ENCODE measurements at places on chromosomes 6 and 20.

- DNase-seq = no peak
These were observed 1.4 kb upstream of the LEMD2 start for GRCh38 chr6:33790379-33790778.

- DNase-seq = no peak
These were observed 10.1 kb upstream of the LRFN2 start for GRCh38 chr6:40597301-40597700.

- no peak for DNase-seq
These were observed 8.0 kb downstream of the MTG2 start for GRCh38 chr20:62190639-62191411.

DNA sequence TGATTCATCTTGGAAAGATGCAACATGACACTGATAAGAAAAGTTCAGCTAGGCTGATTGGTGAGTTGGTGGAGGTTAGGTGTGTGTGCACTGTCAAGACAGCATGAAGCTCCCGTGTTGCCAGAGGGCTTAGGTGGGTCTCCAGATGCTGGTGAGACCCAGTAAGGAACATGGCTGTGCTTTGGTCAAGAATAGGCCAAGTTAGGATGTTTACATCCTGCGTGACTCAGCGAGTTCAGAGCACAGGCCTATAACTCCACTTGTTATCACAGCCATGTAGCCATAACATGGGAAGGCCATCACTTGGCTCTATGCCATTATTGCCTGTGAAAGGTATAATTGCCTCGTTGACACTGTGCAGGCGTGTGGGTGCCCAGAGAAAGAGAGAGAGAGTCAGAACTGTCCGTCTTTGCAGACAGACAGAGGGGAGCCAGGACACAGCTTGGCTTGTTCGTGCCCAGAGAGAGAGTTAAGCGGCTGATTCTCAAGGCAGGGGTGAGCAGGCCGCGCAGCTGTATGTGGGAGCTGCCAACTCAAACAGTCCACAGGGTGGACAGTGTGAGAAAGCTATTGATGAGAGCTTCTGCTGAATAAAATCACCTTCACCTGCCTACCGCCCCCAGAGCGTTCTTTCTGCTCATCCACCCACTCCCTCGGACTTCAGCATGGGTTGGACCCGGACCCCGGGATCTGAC lies 43.5 kb downstream of the OR2B6 start:
- DNase-seq = no peak

- no peak for DNase-seq
These were observed 40.2 kb upstream of the CRISP1 start for GRCh38 chr6:49906526-49906925.

- no peak for DNase-seq
These were observed 7.9 kb upstream of the EEF1E1 start for GRCh38 chr6:8110117-8110721.

- DNase-seq = no peak
These were observed 1.3 kb downstream of the PTK7 start for GRCh38 chr6:43077333-43077809.

- DNase-seq = peak; percentile 38
These were observed 647 bp downstream of the AK9 start for GRCh38 chr6:109690373-109690736.

DNA sequence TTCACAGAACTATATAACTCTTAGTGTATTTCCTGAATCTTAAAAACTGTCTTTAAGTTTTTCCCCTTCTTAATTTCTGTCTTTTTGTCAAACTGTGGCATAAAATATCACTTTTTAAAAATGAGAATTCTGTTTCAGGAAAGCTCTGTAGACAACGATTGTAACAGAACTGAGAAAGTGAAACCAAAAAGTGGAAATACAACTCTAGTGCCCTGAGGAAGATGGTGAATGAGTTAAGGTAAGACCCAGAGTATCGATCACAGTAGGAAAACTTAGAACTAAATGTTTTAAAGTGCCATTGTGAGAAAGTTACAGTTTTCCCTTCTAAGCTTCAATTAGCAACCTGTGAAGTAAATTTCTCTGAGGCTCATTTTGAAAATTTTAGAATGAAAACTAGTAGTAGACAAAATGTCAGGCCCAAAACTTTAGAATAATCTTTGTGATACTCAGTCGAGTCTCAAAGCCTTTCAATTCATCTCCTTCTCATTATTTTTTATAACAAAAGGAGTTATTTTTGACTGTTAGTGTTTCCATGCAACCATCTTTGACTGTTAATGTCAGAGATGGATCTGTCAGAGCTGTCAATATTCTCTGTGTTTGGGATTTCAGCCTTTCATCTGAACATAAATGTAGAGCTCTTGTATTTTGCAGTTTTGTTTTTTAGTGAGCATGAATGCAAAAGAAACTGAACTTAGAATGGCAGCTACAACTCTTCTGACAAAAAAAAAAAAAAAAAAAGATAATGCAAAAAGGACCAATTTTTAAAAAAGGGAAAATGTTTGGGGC lies 19.0 kb upstream of the TRDN start:
- peak; percentile 0 for DNase-seq

DNA sequence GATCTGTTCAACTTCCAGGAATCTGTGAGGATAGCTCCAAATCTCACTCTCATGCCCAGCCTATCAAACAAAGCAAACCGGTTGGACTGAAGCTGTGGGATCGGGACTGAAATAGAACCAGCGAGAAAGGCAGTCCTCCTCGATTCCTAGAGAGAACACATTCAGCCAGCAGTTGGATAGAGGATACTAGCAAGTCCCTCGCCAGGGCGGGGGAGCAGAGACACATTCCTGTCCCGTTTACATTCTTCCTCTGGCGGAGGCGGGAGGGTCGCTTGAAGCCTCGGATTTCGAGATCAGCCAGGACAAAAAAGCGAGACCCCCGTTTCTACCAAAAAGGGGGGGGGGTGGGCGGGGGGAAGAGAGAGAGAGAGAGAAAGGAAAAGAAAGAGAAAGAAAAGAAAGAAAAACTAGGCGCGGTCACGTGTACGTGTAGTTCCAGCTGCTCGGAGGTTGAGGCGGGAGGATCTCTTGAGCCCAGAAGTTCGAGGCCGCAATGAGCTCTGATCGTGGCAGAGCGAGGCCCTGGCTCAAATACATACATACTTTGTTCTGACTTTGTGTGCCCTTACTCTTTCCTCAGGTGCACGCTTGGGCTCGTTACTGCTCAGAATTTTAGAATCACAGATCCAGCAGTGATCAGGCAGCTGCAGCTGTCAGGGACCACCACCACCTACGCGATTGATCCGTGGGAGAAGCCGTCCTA lies 19.5 kb downstream of the ZNF311 start:
- no peak for DNase-seq

GRCh38 chr6:80029470-80029869 lies 25.0 kb downstream of the TTK start:
- no peak for DNase-seq

DNA sequence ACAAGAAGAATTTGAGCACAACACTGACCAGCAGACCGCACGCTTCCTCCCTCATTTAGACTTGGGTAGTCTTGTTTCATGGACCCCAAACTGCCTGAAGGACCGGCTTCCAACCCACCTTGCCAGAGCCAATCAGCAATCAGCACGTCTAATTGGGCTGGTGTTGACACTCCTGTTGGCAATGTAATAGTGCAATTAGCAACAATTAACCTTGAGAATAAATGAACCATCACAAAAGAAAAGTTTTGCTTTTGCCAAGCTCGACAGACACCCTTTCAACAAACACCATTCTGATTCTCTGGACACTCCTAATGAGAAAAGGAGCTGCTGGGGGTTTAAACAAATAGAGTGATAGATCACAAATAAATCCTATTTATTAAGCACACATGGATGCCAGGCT lies 61.0 kb downstream of the EDN3 start:
- DNase-seq = no peak

- no peak for DNase-seq
These were observed 70.2 kb upstream of the BEND3 start for GRCh38 chr6:107185391-107185970.

GRCh38 chr6:135667691-135668455 lies 170.3 kb upstream of the AHI1 start:
- DNase-seq = no peak

DNA sequence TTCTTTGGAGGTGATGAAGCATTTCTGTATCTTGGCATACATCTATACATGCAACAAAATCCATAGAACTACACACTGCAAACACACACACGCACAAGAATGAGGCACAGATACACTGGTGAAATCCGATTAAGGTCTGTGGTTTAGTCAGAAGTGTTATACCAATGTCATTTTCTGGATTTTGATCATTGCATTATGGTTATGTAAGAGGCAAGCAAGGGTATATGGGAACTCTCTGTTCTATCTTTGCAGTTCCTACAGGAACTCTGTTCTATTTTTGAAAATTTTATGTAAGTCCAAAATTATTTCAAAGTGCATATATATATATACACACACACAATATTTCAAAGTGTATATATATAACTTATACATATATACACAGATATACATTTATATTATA lies 101.7 kb downstream of the SYNDIG1 start:
- no peak for DNase-seq

DNA sequence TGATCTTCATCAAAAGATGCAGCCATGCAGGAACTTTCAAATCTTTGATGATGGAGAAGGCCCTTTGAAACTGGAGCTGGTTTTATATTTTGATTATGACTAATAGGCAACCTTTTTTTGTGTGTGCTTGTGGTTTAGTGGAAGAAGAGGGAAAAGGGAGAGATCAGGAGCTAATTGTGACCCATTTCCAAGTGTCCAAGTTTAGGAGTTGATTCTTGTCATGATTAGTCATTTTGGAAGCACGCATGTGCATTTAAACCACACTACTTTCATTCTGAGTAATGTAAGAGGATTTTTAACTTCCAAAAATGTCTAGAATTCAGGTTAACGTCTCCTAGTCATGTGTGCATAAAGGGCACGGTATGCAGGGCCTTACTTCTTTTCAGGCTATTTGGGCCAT lies 3.5 kb downstream of the FOXO3 start:
- no peak for DNase-seq

DNA sequence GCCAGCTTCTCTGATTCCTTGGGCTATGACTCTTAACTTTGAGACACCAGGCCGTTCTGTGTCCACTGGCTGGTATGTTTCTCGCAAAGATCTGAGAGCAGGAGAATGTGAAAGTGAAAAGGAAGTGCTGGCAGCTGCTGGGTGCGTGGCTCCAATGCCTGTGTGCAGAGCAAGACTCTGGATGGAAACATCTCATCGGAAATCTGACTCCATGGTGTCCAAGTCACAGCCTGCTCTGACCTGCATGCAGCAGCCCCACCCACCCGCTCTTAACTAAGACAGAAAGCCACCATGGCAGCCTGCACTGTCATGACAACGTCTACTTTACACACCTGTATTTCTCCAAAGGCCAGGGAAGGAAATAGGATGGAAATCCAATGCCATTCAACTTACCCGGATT lies 66.3 kb upstream of the MPC1 start:
- no peak for DNase-seq

DNA sequence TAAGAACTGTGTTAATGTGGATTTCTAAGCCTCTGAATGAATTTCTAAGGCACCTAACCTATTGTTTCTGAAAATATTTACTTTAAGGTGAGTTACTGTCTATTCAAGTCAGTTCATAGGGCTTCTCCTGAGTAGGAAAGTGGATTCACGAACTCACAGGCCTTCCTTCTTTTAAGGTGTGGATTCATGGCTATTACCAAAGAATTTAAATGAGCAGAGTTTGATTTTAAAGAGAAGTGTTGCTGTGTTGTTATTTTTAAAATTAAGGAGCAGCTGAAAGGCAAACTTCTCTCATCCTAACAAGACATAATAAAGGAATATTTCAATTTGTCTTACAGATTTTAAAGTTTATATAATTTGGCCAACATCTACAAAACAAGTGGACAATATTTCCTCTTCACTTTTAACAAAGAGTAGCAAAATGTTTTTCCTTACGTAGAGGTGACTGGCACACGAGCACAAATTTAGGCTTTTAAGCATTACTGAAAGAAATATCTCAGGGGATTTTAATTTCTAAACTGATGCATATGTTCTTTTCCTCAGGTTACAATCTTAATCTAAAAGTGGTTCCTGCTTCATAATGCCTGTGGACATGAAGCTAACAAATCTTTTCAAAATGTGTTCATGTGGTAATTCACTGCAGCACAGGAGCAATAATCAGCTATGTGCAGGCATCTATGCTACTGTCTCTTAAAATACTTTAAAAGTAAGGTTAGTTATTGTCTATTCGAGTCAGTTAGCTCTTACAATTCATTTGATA lies 602 bp upstream of the TSPYL4 start:
- DNase-seq = no peak

- no peak for DNase-seq
These were observed 89.9 kb upstream of the ZNF217 start for GRCh38 chr20:53683506-53683905.

- DNase-seq = no peak
These were observed 76.8 kb downstream of the COL12A1 start for GRCh38 chr6:75128878-75129570.

DNA sequence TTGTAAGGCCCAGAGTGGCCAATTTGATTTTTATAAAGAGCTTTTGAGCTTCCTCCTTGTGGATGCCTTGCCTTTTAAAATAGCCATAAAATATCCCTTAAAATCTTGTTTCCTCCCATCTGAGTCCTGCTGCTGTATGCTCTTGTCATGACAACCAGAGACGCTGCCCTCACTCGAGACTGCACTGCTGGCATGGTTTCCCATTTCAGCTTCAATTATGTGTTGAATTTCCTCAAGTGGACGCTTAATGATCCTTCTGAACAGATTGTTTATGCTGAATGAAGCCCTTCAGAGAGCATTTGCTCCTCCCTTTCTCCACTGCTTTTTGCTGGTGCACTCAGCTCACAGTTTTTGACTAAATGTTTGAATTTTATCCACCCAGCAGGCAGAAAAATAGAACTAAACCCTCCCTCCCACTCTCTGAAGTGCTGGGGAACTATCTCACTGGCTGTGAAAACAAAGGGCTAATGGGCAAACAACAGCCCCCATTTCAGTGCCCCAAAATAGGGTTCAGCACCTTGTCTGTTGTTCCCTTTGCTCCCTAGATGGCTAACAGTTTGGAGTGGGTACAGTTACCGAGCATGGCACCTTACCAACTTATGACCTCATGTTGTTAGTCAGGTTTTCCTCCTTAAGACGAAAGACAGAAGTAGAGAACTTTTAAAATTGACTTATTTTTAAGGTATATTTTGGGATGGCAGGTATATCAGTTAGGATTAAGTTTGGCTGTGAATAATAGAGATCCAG lies 45.5 kb upstream of the RNF8 start:
- no peak for DNase-seq

- DNase-seq = no peak
These were observed 5.8 kb downstream of the KIAA0319 start for GRCh38 chr6:24640166-24640565.

DNA sequence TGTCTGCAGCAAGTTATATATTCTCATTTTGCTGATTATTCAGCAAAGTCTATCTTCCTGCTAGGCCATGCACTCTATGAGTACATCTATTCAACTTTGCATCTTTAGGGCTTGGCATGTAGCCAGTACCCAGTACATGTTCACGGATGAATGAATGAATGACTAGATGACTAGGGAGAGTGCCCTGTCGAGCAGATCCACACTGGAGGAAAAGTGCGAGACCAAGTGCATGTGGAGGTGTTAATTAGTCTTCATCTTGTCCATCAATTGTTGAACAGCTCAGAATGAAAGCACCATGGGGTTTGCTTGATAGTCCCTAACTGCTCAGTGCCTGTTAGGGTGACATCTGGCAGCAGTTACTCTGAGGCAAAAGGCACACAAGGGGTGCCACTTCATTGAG lies 30.4 kb downstream of the TM9SF4 start:
- DNase-seq = no peak
